ENCODE measurements at places on chromosomes 13 and 19.
A peak's percentile ranks its signal among the peaks of the same experiment; 100 is the strongest.

- DNase-seq = no peak
Measured at GRCh38 chr13:99982731-99983498, 1.3 kb downstream of the ZIC2 start.

GRCh38 chr13:28052945-28053344 lies 47.4 kb downstream of the FLT3 start:
- DNase-seq = no peak

DNA sequence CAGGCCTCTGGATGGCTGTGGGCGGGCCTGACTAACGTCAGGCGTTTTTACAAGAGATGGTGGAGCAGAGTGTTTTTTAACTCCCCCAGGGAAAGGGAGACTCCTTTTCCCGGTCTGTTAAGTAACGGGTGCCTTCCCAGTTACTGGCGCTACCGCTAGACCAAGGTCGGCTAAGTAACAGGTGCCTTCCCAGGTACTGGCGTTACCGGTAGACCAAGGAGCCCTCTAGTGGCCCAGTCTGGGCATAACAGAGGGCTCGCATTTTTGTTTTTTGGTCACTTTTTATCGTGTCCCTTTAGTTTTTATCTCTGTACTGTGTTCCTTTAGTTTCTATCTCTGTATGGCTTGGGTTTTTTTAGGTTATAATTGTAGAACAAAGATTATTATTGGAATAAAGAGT lies 10.0 kb downstream of the ZNF383 start:
- peak; percentile 48 for DNase-seq

DNA sequence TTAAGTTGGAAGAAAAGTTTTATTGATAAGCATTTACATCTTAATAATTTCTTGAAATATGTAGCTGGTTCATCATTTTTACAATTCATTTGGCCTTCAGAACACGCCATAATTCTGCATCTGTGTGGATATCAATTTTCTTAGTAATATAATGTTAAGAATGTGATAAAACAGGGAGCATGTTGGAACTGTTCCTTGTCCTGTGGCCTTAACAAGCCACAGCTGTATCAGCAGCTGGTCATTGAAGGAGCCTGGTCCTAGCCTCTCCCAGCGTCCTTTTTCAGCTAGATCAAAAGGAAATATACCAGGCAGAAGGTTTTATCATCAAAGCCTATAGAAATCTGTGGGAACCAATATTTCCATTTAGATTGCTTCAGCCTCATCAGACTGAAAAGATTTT lies 421.8 kb downstream of the SPRY2 start:
- no peak for DNase-seq

DNA sequence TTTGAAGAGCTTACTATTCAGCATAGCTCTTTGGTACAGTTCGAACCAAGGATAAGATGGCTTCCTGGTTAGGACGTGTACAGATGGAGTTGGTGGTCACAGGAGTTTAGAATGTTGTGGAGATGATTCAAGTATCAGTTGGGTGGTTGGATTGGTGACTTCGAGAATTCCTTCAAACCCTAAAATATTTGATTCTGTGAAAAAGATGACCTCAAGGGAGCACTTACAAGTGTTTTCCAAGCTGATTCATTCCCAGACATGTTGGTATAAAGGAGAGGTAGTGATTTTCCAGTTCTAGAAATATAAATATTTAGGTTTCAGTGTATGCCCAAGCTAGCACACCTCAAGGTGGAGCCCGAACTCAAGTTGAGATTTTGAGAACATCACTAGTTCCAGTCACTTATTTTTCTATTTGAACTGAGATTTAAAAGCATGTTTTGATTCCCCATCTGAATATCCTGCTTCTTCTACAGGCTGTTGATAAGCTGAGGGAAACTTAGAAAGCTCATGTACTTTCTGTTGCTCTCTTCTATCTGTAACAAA lies 306.1 kb downstream of the DCT start:
- no peak for DNase-seq

DNA sequence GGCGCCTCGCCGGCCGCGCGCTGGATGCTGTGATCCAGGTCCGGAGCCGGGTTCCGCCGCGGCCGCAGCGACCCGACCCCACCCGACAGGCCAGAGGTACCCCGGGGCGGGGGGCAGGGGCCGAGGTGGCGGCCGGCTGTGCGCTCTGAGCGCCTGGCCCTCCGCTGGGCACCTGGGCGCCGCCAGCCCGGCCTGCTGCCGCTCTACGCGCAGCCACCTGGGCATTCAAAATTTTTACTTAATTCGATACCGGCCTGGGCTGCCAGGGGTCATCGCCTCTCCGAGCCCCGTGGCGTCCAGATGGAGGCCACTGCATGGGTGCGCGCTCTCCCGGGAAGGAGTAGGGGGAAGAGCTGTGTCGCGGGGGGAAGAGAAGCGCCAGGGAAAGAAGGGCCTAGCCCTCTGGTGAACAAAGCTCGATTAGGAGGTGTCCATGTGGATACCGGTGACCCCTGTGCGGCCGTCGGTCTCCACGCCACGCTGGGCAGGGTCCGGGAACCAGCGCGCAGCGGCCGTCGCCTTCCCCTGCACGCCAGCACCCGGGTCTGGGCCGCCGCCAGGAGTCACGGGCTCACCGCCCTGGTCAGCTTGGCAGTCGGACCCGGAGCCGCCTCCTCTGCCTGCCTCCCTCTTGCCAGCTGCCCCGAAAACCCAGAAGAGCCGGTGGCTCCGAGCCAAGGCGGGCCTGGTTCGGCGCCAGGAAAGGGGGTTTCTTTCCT lies 666 bp downstream of the BIVM start:
- DNase-seq = no peak

- DNase-seq = no peak
Measured at GRCh38 chr13:108033800-108034707, 181.3 kb downstream of the LIG4 start.

- no peak for DNase-seq
Measured at GRCh38 chr13:111119966-111120365, 4.9 kb downstream of the ARHGEF7 start.

DNA sequence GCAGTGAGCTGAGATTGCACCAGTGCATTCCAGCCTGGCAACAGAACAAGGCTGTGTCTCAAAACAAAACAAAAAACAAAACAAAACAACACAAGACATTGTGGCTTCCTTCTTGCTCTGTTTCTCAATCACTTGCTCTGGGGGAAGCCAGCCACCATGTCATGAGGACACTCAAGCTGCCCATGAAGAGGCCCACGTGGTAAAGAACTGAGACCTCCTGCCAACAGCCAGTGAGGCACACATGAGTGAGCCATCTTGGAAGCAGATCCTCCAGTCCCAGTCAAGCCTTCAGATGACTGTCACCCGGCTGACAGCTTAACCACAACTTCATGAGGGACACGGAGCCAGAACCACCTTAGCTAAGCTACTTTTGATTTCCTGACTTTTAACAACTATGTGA lies 25.2 kb downstream of the CPT1C start:
- DNase-seq = no peak

GRCh38 chr19:52891336-52891735 lies 6.1 kb downstream of the ZNF320 start:
- DNase-seq = no peak

- no peak for DNase-seq
Measured at GRCh38 chr13:26539738-26540292, 17.7 kb upstream of the WASF3 start.

DNA sequence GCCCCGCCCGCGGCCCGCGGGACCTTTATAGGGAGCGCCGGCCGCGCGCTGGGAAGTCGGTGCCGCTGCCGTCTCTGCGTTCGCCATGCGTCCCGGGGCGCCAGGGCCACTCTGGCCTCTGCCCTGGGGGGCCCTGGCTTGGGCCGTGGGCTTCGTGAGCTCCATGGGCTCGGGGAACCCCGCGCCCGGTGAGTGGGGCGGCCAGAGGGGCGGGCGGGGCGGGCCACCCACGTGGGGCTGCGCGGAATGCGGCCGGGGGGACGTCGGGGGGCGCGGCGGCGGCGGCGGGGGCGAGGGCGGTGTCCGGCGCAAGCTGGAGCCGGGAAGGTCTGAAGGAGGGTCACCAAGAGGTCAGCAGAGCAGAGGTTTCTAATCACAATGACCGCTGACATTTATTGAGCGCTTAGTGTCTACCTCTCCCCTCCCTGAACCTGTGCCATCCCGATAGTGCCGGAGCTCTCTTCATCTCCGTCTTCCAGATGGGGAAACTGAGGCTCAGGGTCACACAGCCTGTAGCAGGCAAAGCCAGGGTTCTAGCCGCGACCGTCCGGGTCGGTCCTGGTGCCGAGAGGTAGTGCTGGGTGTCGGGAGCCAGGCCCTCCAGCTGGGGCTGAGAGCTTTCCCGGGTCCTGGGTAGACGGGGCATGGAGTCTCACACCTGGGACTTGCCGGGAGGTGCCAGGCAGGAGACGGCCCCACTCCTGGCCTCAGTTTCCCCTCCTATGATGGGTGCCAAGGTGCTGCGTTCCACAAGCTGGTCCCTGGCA lies at the start of gene FSTL3:
Gene FSTL3 (plus strand): TSS at position 54 of the 767 bp plus-strand sequence. CDS start 32 bp downstream, at position 86.
- DNase-seq = no peak

DNA sequence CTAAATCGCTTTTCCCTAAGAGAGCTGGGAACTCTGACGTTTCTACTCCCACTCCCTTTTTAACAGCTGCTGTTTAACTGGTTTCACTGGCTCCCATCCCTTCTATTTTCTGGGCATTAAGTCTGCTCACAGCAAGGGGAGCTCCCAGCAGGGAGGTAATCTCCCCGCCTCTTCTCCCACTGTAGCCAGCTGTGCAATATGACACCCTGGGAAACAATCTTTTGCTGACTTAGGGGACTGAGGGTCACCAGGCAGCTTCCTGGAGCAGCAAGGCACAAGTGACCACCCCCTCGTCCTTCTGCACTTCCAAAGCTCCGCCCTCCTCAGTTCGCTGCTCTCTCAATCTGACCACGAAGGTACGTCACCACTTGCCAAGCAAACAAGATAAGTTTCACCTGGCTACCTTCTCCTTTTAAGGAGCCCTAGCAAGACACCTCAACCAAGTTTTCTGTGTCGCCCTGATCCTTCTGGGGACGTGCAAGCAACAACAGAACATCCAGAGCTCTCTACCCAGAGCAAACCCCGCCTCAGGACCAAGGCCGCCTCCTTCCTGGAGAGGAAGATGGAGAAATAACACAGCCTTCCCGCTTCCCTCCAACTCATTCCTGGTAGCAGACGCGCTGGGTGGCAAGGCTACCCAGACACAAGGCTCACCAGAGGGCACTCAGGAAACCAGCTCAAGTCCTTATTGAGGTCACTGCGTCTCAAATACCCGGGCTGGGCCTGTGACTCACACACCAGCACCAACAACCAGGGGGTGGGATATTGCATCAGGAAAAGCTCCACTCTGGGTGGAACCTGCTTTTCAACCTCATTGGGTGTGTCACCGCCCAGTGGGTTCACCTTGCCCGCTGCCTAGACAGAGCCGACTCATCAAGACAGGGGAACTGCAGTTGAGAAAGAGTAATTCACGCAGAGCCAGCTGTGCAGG lies 92.4 kb downstream of the STK24 start:
- DNase-seq = peak; percentile 71

- no peak for DNase-seq
Measured at GRCh38 chr13:59120297-59120843, 1043.4 kb downstream of the DIAPH3 start.

DNA sequence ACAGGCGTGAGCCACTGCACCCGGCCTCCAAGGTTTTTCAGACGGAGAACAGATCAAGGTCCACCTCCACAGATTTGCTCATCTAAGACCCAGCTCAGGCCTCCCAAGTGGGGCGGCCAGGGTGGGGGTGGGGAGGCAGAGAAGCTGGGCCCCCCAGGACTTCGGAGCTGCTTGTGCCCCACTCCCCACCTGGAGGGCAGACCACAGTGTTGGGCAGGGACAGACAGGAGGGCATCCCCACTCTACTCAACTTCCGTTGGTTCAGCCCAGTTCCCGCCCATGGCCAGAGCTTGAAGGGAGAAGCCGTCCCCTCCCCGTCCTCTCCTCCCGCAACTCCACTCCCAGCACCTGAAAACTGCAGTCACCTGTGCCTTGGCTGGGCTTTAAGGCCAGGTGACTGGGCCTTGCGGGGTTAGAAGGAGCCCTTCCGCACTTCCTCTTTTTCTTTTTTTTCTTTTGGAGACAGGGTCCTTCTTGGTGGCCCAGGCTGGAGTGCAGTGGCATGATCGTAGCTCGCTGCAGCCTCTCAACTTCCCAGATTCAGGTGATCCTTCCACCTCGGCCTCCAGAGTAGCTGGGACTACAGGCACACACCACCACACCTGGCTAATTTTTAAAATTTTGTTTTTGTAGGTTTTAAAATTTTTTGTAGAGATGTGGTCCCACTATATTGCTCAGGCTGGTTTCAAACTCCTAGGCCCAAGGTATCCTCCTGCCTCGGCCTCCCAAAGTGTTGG lies 734 bp upstream of the LRRC8E start:
- no peak for DNase-seq

GRCh38 chr19:15123031-15123890 lies 16.1 kb downstream of the SYDE1 start:
- DNase-seq = no peak

GRCh38 chr13:47603365-47603764 lies 397.7 kb downstream of the SUCLA2 start:
- DNase-seq = no peak

GRCh38 chr19:34480971-34481841 lies at the start of gene WTIP:
TSS of gene WTIP (plus strand) at chr19:34481758. CDS start at chr19:34481975, 217 bp downstream.
- DNase-seq = no peak

GRCh38 chr19:33343859-33344572 lies 29.5 kb upstream of the CEBPG start:
- DNase-seq = no peak

DNA sequence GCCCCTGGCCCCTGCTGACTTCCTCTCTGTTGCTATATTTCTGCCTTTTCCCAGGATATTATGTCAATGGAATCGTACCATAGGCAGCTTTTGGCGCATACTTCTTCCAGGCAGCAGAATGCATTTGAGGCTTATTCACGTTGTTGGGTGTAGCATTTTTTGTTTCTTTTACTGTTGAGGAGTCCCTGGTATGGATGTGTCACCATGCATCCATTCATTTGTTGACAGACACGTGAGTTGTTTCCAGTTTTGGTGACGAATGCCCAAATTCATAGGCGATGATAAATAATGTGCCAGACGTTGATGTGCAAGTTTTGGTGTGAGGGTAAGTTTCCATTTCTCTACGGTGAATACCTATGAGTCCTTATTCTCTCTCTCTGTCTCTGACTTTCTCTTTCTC lies 5.0 kb downstream of the NFILZ start:
- no peak for DNase-seq

- no peak for DNase-seq
Measured at GRCh38 chr19:47096100-47096704, 17.4 kb downstream of the ZC3H4 start.

- DNase-seq = no peak
Measured at GRCh38 chr13:97243915-97244781, 22.0 kb downstream of the MBNL2 start.

DNA sequence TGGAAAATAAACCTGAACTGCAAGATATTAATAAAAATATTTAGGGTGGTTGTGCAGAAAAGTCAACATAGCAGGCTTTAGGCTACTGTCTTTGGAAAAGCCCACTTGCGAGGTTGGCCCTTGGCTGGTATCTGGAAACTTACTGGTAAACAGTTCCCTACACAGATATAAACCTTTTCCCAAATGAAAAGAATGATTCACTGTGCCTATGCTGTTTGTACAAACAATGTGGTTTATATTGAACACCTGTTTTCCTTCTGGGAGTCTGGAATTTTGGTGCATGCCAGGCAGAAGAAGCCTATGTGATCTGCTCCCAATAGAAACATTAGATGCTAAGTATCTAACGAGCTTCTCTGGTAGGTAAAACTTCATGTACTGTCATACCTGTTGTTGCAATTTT lies 29.7 kb upstream of the SOHLH2 start:
- no peak for DNase-seq

Measured in CD4-positive, alpha-beta T cell treated with Interleukin-17A for 1 hour (primary cell).